ENCODE measurements at places on chromosomes 2 and 18.

- DNase-seq = peak; percentile 21
Measured at GRCh38 chr2:102103992-102104871, 38.3 kb upstream of the IL1R1 start.

GRCh38 chr2:170375192-170375591 lies 197.2 kb downstream of the MYO3B start:
- DNase-seq = no peak

- DNase-seq = no peak
Measured at GRCh38 chr2:7243276-7243675, 326.1 kb downstream of the RNF144A start.

- DNase-seq = no peak
Measured at GRCh38 chr2:128841803-128842202, 523.1 kb upstream of the HS6ST1 start.

- no peak for DNase-seq
Measured at GRCh38 chr2:149904352-149905175, 317.0 kb upstream of the MMADHC start.

DNA sequence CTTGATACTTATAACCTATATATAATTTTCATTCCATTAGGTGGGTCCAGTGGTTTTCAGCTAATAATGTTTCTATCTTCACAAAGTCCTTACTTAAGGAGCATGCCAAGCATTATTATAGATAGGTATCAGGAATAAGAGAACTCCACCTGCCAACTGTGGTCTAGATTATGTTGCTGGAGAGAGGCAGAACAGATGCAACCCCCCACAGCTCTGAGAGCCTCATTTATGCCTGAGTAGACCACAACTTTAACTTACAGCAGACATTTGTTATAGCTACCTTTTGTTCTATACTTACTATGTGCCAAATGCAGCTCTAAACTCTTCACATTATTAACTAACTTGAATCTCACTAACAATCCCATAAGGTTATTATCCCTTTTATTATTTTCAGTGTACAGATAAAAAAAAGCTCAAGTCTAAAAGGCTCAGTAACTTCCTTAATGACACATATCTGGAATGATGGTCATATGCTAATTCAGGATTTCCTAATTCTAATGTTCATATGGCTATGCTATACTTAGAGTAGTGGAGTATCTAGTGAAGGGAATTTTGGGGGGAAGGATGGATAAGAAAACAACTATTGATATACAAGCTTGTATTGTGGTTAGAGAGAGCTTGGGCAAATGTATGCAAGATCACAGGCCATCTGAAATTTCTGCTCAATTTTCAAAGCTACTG lies 119.1 kb upstream of the RND3 start:
- DNase-seq = no peak

- no peak for DNase-seq
Measured at GRCh38 chr2:26284132-26284531, 39.4 kb downstream of the HADHB start.

DNA sequence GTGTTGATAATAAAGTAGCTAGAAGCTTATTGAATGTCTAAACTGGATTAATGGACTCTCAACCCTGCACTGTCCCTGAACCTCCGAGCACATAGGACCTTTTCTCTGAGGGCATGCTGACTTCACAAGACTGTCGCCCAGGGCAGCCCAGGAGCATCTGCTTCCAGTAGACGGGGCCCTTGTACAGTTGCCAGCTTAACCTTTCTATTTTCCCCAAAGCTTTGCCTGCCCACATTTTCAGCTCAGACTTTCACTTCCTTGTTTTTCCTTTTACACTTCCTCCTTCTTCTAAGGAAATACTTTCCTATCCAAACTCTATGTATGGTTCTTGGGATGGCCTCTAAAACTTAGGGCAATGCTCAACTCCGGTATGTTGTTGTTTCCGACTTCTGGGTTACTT lies 1.3 kb downstream of the VWA3B start:
- no peak for DNase-seq

- DNase-seq = no peak
Measured at GRCh38 chr2:229174794-229175496, 96.1 kb downstream of the PID1 start.

Measured in GM12864 (cell line).